ENCODE measurements at places on chromosomes 2 and 18. TPM values are rescaled to one million over a fixed set of nuclear protein-coding genes. Genes with fewer than 3 reads are reported as not detected.
A peak's percentile ranks its signal among the peaks of the same experiment; 100 is the strongest.

DNA sequence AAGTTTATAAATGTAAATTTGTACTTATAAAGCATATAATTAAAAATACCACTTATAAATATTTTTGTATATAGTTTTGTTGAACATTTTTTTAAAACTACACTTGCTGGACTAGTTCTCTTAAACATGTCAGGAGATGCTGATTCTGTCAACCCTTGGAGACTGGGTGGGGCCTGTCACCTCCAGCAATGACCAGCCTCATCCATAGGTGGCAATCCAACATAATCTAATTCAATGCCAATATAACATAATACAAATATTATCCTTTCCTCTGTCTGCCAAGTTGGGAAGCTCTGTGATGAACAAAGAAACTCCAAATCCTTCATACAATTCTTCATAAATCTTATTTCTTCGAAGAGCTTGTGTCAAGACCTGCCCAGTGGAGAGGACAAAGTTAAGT is 140.4 kb downstream of the RBMS1 start:
- peak; percentile 24 for DNase-seq

Gene SETBP1
- total RNA-seq: 5.3 TPM

DNA sequence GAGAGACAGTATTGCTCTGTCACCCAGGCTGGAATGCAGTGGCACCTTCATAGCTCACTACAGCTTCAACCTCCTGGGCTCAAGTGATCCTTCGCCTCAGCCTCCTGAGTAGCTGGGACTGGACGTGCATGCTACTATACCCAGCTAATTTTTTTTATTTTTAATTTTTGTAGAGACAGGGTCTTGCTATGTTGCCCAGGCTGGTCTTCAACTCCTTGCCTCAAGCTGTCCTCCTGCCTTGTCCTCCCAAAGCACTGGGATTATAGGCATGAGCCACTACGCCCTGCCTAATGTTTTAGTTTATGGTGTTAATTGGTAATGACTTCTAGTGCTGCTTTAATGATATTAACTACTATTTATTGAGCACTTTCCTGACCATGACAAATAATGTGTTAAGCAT is 18.3 kb downstream of the RNF138 start:
- no peak for DNase-seq

- DNase-seq: no peak
Observed at GRCh38 chr2:158618891-158619490, 162.2 kb downstream of the PKP4 start.

GRCh38 chr2:230184727-230185578 is 34.8 kb downstream of the SP110 start:
- DNase-seq: no peak

- peak; percentile 17 for DNase-seq
Observed at GRCh38 chr2:32865399-32866068, 81.2 kb upstream of the LTBP1 start.

Gene COLEC11
- total RNA-seq: not detected
